ENCODE measurements at places on chromosomes 2 and 18.

GRCh38 chr2:84894758-84895520 lies 10.5 kb upstream of the TMSB10 start:
- DNase-seq, result no peak

DNA sequence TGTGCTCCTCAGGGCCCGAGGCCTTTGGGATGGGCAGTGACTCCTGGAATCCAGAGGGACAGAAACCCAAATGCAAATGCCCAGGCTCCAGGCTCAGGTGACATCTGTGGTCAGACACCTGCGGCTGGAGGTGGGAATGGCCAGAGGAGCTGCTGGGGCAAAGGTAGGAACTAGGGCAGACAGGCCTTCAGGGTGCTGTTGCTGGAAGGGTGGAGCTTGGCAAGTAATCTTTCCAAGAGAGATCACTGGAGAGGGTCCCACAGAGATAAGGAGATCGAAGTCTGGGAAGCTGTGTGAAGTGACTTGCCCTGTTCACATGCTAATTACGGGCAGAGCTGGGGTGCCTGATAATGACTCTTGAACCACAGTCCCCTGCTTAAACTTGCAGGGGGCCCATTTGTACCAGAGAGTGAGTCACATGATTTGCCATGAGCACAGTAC lies 82.4 kb downstream of the ACAA2 start:
- DNase-seq, result no peak

DNA sequence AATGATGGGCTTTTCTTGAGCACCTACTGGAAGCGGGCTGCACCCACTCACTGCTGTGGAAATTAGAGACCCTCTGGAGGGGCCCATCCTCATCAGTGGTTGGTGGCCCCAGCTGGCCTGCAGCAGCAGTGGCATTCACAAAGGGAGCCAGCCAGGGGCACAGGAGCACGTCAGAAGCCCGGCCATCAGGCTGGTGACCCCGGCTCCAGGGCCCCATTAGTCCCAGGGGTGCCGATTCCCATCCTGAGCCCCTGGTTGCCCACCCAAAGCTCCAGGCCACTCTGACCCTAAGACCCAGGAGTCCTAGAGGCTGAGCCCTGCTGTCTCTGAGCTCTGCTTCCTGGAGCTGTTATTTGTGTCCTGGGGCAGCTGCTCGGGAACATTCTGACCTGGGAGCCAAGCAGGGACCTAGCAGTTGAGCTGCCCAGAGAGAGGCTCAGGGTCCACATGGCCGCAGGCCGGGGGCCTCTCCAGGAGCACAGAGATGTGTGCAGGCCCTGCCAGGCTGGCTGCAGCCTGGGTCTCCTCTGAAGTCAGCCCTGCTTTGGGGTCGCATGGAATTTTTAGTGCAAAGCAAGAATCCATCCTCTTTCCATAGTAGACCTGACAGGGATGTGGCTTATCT lies 207.2 kb downstream of the KLHL29 start:
- DNase-seq, result no peak

DNA sequence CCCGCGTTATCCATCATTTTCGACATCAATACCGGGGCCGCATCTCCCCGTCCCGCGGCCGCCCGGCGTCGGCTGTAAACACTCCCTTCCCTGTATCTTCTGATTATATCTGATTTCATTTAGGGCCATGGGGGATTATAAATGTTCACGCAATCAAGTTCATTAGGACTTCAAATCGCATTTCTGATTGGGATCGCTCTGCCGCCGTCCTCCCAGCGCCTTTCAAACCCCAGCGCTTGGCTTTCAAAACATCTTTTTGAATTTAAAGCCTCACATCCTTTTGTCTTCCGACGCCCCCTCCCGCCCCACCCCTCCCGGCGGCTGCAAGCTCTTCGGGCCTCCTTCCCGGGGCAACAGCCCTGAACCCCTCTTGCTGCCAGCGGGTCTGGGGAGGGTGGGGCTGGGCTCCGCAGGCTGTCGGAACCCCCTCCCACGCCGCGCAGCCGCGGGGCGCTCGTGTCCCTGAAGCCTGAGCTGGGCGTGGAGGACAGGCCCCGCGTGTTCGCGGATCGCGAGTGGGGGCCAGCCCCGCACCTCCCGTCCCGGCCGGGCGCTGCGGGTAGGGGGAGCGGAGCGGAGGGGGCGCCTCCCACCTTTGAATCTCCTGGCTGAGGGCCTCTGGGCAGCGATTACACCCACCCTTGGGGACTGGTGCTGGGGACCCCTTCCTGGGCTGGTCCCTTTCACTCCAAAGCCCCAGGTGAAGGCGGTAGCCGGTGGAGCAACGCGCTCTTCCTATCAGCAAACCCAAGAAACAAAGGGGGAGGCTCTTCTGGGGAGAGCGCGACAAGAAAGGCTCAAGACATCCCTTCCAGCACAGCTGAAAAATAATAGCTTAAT lies 11.3 kb upstream of the GBX2 start:
- DNase-seq, result peak; percentile 23

DNA sequence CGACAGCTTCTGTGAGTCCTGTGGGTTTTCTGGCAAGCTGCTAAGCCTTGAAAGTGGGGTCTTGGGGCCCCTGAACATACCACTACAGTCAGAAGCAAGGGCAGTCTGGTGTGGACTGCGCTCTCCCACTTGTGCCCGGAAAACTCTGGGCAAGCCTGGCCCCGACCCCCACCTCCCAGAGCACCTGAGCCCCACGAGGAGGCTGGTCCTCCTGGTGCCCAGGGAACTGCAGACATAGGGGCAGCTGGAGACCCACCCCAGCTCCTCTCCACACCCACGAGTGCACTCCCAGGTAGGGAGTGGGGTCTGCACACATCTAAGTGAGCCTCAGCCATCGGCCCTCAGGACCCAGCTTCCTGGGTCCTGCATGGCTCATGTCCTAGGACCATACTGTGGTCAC lies 16.2 kb upstream of the GPC1 start:
- DNase-seq, result no peak

- DNase-seq, result no peak
These were observed 3.5 kb upstream of the RAB27B start for GRCh38 chr18:54824761-54825160.

- DNase-seq, result no peak
These were observed 435.9 kb downstream of the DSEL start for GRCh38 chr18:67080601-67081000.

DNA sequence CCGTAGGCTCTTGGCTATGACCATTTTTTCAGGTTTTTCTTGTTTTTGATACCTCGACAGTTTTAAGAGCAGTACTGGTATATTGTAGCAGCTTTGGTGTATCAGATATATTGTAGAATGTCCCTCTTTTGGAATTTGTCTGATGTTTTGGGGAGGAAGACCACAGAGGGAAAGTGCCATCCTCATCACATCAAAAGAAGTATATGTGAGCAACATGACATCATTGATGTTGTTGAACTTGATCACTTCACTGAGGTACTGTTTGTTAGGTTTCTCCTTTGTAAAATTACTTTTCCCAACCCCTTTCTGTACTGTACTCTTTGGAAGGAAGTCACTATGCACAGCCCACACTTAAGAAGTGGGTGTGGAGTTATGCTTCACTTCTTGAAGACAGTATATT lies 41.0 kb downstream of the EML4 start:
- DNase-seq, result no peak

- no peak for DNase-seq
These were observed 1.1 kb upstream of the NEURL3 start for GRCh38 chr2:96506016-96506906.

GRCh38 chr2:49237867-49238603 lies 83.7 kb upstream of the FSHR start:
- DNase-seq, result no peak

Measured in GM13977 (cell line).